NCI-H2171 (cell line): ENCODE measurements at places on chromosomes 6 and 20.

GRCh38 chr6:6707143-6707542 is 118.6 kb downstream of the LY86 start:
- no peak for DNase-seq

DNA sequence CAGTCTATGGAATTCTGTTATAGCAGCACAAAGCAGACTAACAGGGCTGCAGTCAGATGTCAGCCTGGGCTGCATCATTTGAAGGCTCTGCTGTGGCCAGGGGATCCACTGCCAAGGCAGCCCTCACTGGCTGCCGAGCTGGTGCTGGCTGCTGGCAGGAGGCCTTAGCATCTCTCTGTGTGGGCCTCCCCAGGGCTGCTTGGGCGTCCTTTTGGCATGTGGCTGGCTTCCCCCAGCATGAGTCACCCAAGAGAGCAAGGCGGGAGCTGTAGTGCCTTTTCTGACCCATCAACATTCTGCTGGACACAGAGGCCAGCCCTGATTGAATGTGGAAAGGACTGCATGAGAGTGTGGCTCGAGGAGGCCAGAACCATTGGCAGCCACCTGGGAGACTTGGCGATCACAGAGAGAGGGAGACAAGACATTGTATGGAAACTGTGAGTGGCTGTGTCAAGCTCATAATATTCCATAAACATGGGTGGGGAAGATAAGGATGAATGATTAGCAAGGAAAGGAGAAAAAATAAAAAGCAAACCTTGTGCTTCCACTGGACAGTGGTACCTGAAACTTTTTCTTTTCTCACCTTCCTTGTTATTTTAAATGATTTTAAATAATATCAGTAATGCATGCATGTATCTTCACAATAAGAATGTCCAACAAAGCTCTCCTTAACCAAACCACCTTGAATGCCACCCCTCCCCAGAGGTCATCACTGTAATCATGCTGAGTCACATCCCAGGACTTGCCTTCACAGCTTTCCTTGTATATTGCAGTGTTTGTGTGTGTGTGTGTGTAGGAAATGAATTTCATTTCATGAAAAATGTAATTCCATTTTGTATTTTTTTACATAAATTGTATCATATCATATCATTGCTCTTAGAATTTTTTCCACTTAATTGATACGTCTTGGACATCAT is 55.0 kb upstream of the VSX1 start:
- DNase-seq, result no peak

- no peak for DNase-seq
These were observed 301.8 kb downstream of the TBC1D7 start for GRCh38 chr6:13026557-13026956.

- no peak for DNase-seq
These were observed 218.3 kb upstream of the CST7 start for GRCh38 chr20:24730750-24731149.

DNA sequence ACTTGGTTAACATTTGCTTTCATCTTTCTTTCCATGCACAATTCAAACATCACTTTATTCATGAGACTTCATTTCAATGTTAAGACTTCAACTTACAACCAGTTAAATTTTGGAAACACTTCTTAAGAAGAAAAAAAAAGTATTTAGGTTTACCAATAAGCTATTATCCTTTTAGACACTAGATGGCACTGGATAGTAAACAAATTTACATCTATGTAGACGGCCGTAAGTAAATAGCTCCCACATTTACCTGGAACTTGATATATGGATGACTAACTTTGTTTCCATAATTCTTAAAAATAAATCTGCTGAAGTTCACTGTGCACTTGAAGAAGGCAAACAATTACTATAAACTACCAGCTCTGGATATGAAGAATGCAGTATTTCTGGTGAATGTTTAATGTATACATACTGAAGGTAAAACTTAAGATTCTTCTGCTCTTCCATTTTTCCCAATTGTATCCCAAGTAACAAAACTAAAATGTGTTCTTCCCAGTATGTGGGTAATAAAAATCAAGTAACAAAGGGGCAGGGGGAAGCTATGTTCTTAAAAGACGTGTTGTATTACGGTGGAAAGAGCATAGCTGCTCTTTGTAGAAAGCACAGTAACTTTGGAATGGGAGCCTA is 130.6 kb upstream of the C6orf118 start:
- DNase-seq, result peak; percentile 2

- no peak for DNase-seq
These were observed 1.2 kb upstream of the TSPO2 start for GRCh38 chr6:41040940-41041536.

- no peak for DNase-seq
These were observed 53.6 kb downstream of the YTHDF1 start for GRCh38 chr20:63162206-63162795.

GRCh38 chr20:19370076-19371075 is 157.9 kb downstream of the SLC24A3 start:
- DNase-seq, result no peak

DNA sequence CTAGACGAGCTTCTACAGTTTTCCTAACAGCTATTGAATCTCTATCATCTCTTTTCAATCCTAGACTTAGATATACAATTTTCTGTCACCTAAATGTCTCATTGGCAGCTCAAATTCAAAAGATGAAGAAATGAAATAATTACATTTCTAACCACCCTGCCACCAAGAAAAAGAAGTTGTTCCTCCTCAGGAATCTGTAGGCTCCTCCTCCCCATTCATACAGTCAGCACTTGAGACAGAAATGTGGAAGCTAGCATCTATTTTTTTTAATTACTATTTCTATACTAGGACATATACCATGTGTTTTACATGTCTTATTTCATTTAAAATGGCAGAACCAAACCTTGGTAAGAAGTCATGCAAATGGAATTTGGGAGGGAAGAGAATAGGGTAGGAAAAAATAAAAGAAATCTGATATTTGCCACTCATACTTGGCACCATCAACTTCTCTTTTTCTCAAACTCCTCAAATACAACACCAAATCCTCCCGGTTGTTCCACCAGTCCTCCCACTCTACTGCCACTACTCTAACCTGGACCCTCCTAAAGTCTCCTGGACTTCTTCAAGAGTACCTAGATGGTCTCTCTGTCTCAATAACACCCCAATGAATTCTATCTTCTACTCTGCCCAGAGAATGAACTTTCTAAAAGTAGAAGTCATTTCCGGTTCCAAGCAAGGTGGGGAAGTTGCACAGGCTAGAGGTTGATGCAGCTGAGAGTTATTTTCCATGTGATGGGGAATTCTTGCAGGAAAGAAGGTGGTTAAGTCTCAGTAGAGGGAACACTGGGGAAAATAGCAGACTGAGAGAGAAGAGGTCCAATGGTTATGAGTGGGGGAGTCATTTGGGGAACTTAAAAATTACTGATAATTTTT is 54.1 kb downstream of the ATXN1 start:
- DNase-seq, result no peak

DNA sequence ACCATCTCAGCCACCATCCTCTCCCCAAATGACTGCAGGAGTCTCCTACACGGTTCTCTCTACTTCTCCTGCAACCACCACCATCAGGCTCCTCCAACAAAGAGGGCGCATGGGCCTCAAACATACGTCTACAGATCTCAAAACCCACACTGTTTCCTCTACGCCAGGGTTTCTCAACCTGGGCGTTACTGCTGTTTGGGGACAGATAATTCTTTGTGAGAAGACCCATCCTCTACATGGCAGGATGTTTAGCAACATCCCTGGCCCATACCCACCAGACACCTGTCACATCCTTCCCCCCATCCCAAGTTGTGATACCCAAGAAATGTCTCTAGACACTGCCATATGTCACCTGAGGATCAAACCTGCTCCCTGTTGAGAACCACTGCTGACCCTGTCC is 45.0 kb downstream of the ELMO2 start:
- no peak for DNase-seq

DNA sequence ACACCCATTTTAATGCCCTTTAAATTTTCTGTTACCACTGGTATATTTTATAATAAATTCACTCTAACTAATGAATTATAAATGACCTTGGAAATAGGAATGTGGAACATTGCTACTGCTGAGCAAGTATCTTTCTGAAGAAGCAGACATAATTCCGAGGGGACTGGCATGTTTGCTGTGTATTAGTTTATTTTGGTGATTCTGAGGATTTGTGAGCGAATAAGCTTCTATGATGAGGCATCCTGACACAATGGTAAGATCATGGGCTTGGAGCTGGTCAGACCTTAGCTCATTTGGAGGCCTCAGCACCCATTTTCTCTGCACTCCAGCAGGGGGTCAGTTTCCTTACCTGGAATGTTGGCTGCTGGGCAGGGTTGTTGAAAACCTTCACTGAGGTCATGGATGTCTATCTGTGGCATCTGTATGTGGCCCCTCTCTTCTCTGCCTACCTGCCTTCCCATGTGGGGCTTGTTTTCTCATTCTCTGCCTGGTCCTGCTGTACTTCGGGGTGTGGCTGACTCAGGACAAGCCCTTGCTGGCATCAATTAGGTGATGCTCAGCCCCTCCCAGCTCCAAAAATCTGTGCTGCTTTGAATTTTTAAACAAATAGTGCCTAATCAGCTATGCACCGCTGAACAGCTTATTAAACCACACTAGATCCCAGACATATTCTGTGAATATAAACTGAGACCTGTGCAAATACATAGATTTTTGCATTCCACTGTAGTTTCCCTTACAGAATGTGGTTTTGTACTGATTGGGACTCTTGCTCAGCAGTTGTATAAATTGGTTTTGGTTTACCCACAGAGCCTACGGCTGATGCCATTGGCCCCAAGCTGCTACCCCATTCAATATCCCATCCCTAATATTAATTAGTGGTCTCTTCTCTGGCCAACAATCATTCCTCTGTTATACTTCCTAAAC is 10.7 kb downstream of the ARID1B start:
- DNase-seq, result no peak

GRCh38 chr6:46036911-46037310 is 21.3 kb upstream of the CLIC5 start:
- no peak for DNase-seq

DNA sequence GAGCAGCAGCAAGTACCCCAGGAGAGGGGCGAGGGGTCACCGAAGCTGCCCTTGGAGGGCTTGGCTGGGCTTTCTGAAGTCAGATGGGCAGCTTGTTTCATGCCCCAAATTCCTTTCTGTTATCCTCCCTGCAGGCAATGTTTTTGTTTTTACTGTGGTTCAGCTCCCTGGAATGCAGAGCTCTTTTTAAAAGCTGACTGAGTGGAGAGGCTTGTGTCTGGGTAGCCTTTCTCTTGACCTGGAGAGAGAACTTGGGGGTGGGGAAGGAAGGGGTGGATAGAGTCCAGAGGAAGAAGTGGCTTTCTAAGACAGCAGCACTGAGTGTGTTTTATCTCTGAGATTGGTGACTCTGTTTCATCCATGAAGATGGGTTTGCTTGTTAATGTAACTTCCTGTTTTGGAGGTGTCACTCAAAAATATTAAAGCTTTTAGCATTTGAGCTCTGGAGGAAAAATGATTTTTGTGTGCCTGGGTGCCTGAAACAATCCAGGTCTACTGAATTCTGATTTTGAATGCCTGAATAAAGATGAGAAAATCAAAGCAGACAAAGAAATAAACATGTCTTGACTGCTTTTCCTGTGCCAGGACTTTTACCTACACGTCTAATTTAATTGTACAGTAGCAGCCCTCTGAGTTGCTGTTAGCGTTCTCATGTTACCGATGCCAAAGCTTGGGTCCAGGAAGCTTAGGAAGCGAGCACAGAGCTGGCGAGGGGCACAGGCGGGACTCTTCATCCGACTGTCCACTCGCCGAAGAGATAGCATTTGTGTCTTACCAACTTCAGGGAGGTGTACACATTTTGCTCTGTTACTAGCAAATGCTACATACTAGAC is 78.2 kb upstream of the EEF1E1 start:
- DNase-seq, result no peak

DNA sequence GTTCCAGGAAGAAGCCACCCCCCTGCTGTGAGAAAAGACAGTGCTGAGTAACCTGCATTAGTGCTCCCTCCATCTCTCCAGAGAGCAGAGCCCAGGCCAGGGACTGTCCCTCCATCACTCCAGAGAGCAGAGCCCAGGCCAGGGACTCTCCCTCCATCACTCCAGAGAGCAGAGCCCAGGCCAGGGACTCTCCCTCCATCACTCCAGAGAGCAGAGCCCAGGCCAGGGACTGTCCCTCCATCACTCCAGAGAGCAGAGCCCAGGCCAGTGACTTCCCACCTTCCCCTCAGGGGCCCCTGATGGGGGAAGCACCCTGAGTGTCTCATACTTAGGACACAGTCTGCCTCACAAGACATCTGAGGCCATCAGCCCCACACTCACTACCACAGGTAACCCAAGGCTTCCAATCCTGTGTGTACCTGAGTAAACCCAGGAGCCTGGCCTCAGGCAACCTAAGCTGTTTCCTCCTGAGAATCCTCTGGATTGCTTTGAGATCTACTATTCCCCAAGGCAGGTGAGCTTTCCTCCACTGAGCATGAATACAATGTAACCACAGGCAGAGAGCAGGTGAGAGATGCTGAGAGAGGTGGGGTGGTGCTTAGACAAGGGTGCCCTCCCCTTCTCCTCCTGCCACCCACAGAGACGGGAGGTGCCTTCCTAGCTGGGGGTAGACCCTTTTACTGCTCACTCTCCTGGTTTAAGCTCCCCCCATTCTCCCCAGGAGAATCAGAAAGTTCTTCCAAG is 4.9 kb downstream of the TBXT start:
- DNase-seq, result no peak

DNA sequence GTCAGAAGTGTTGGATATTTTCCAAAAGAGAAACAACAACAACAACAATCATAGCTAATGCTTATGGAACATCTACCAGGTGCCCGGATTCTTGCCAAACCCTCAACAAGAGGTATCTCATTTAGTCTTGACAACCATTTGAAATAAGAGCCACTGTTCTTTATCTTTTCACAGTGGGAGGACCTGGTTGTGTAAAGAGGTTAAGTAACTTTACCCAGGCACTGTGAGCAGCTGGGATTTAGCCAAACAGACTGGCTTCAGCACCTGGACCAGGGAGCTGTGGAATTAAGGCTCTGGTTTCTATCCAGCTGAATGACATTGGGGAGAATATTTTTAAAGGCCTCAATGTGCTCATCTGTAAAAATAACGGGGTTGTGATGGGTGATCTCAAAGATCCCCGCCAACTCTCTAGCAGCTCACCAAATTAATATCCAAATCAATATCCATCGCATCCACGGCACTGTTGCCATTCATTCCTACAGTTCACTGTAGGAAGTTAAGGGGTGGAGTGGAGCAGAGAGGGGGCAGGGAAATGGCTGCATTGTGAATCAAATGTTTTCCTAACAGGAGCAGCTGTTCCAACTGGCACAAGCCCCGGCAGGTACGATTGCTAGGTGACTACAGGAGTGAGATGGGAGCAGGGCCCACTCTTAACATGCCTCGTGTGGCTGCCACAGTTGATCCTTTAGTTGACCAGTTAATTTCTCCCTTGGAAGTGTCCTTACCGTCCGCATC is 61.8 kb downstream of the GCNT2 start:
- DNase-seq, result peak; percentile 70

GRCh38 chr6:134111726-134112125 is 59.3 kb upstream of the SLC2A12 start:
- no peak for DNase-seq

- no peak for DNase-seq
These were observed 54.8 kb downstream of the ADGRB3 start for GRCh38 chr6:68689910-68690309.

GRCh38 chr20:62945771-62946339 is 6.7 kb upstream of the SLC17A9 start:
- no peak for DNase-seq

GRCh38 chr20:19784511-19785172 is 26.6 kb downstream of the RIN2 start:
- no peak for DNase-seq

- peak; percentile 54 for DNase-seq
These were observed 97.7 kb downstream of the SYCP2 start for GRCh38 chr20:59835448-59836395.

GRCh38 chr6:170007468-170008293 is 256.3 kb downstream of the ERMARD start:
- DNase-seq, result no peak
